ENCODE measurements at places on chromosomes 4 and X.
A peak's percentile ranks its signal among the peaks of the same experiment; 100 is the strongest.

GRCh38 chr4:138487670-138488069 is 245.5 kb upstream of the SLC7A11 start:
- no peak for DNase-seq

DNA sequence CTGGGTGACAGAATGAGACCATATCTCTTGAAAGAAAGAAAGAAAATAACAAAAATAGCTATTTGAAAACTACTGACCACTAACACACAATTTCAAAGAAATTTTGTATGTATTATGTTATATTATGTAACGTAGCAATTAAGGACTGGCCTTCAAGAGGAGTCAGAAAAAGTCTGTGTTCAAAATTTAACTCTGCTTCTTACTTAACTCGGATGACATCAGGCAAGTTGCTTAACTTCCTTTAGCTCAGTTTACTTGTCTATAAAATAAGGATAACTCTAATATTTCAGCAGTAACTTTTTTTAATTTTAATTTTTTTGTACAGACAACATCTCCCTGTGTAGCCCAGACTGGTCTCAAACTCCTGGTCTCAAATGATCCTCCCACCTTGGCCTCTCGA is 14.6 kb upstream of the PRSS12 start:
- no peak for DNase-seq

DNA sequence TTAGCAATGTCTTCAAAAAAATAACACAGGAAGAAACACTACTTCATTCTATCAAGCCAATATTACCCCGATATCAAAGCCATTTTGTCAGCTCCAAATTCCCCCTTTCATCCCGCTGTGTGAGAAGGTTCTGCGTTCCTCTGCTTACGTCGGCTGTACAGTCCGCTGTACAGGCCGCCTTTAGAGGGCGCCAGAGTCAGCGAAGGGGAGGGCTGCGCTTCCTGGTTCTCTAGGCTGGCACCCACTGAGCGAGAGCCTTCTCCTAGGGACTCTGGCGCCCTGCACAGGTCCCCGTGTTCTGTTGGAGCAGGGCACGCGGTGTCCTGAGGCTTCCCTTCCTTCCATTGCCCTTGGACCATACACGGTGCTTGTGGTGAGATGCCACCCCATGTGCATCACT is 25.3 kb upstream of the CT45A1 start:
- peak; percentile 19 for DNase-seq

DNA sequence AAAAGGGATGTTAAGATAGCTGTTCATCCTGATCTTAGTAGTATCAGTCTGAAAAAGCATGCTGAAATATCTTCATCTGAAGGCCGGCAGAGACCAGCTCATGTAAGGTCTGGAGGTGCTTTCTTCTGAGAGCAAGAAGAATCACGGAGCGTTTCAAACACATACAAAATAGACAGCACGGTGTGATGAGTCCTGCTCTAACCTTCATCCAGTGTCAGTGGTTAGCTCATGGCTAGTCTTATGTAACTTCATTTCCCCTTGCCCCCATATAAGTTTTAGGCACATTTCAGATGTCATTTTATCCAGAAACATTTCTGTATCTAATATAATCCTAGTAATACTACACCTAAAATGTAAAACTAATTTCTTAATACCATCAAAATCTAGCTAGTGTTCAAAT is 27.8 kb downstream of the ADD1 start:
- no peak for DNase-seq

- DNase-seq = no peak
Measured at GRCh38 chr4:7646384-7647061, 211.8 kb upstream of the PSAPL1 start.

GRCh38 chr4:47238667-47239066 is 207.3 kb downstream of the GABRB1 start:
- DNase-seq = no peak

- DNase-seq = no peak
Measured at GRCh38 chrX:120457766-120458180, 11.3 kb downstream of the LAMP2 start.

GRCh38 chr4:82903737-82904136 is 3.2 kb downstream of the THAP9 start:
- DNase-seq = no peak

GRCh38 chr4:143046454-143046853 is 138.3 kb upstream of the USP38 start:
- DNase-seq = no peak

GRCh38 chr4:20528508-20528907 is 171.8 kb upstream of the PACRGL start:
- DNase-seq = no peak

GRCh38 chr4:165827018-165827417 is 46.0 kb upstream of the TLL1 start:
- DNase-seq = no peak

DNA sequence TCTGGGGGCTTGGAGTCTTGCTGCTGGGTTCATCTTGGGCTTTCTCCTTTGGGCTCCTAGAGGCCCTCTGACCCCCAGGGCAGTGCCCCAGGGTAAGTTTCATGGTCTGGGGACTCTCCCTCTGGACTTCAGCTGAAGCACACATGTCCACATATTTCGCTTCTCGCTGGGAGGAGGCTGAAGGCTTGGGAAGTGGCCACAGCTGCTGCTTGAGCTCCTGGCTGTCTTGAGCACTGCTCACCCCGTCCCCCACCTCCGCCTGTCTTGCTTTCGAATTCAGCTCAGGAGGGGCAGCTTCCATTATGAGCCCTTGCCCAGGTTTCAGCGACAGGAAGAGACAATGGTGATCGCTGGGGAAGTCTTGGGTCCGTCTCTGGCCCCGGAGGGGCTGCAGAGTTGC is 3.7 kb downstream of the C4orf54 start:
- DNase-seq = no peak

DNA sequence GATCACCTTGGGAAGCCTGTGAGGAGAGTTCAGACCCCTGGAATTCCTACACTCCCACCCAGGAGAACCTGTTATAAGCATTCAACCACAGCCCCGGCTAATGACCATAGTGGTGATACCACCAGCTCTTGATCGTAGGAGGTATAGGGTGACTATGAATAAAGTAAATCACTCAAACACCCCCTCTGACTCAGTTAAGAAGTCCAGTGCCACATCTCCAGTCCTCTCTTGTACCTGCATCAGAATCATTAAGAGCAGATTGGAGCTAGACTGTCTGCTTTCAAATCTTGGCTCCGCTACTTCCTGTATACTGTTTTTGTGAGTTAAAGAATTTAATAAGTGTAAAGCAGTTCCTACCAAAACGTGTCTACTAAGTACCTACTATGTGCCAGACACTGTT is 565.1 kb upstream of the DIPK2B start:
- DNase-seq = no peak

GRCh38 chr4:142922720-142923119 is 76.6 kb upstream of the INPP4B start:
- DNase-seq = no peak

DNA sequence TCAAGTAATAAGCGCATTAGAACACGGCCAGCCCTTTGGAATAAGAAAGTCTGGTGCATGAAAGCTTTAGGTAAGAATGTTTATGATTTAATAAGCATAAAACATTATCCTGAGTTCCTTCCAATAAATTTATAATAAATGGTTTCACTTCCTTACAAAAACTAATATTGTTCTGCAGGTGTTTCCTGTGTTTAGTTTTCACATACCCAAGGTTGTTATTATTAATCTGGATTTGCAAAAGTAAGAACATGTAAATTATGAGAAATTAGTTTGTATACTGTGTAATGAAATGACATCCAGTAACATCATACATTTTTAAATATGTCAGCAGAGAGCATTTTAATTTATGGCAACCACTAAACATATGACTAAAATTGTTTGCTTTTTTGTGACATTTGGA is 72.1 kb downstream of the BANK1 start:
- no peak for DNase-seq

DNA sequence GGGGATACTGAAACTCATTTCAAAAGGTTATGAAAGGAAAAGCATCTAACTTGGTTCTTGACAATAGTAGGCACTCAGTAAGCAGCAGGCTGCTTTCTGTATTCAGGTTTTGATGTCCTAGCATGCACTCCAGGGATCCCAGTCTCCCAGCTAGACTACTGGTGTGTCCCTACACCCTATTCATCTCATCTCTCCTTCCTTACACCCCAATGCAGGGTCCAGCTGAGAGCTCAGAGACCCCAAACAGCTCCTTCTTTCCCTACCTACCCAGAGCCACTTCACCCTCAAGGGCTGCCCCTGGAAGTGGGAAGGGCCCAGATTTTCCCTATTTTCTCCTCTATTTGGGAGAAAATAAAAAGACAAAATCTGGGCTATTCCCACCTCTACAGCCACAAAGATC is 1.6 kb upstream of the EFNB1 start:
- no peak for DNase-seq

DNA sequence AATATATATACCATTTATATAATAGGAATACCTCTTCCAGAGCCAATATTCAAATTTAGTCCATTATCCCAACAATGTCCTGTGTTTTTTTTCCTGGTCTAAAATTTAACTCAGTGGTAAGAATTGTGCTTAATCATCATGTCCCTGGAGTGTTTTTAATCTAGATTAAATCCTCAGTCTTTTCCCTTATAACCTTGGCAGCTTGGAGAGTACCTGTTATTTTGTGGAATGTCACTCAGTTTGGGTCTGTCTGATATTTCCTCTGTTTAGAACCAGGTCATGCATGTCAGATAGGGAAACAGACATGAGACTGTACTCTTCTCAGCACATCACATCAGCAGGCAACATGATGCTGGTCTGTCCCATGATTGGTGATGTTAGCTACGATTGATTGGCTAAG is 96.6 kb downstream of the HPGD start:
- no peak for DNase-seq

- no peak for DNase-seq
Measured at GRCh38 chr4:89725268-89725667, 111.7 kb downstream of the SNCA start.

DNA sequence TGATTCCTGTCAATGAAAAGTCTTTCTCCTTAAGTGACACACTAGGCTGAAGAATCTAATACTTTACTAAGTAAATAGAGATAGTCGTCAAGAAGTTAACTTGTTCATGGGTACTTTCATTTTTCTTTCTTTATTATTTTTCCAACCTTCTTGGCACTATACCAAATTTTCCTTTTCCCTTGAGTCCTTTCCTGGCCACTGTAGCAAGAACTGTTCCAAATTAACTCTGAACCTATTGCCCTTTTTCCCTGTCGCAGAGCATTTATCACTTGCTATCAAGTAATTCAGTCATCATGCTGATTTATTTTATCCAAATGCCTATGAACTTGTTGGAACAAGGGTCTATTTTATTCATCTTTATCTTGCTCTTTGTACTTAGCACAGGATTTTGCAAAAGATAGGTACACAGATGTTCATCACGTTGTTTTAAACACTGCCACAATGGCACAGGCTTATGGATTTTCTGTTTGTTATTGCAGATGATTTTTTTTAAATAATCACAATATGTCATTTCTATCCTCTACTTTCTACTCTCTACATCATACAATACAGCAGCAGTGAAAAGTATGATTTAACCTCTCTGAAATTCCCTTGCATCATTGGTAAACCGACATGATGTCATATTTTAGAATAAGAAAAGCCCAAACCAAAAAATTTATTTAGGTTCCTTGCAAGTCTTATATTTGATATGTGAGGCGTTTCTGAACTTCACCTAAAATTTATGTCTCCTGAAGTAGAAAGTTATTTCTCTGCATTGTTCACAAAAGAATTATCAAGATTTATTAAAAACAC is 2352.3 kb downstream of the PCDH7 start:
- DNase-seq = no peak

DNA sequence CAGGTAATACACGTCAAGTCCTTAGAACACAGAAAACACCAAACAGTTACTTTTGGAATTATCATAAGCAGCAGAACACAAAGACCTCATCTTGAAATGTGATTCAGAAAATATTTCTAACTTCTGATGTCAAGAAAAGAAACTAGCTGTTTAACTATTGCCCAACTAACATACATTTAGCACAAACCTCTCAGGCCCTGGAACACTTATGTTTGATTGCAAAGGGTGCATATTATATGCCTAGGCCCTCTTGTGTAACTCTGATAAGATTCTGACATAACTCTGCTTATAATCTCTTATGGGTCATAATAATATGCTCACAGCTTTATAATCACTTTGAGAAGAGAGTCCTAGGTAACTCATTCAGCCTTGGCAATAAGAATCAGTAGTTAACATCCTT is 62.6 kb downstream of the TBC1D9 start:
- no peak for DNase-seq
